Airway epithelial cell (primary cell): ENCODE measurements at places on chromosomes 7 and 10. TPM values are rescaled to one million over a fixed set of nuclear protein-coding genes. Genes with fewer than 3 reads are reported as not detected.

Gene MINDY4
- 0.56 and 2.2 TPM in 2 replicates for total RNA-seq

Gene NKX2-3
- not detected in 2 replicates for total RNA-seq

Gene GNGT1
- total RNA-seq = not detected in 2 replicates

Gene WEE2
- not detected in 2 replicates for total RNA-seq

Gene ANKRD61
- total RNA-seq = not detected in 2 replicates

Gene OR2A7
- total RNA-seq = 2.5 and 2.7 TPM in 2 replicates

Gene AKR1C4
- not detected in 2 replicates for total RNA-seq

Gene EPO
- total RNA-seq = not detected in 2 replicates

Gene CPXM2
- total RNA-seq = not detected in 2 replicates

Gene ZNF804B
- total RNA-seq = not detected in 2 replicates

Gene GDF10
- not detected in 2 replicates for total RNA-seq

Gene PTPRZ1
- 14.7 and 22.5 TPM in 2 replicates for total RNA-seq

Gene CEP41
- 11.5 and 14.5 TPM in 2 replicates for total RNA-seq

Gene ASL
- 40.2 and 49.4 TPM in 2 replicates for total RNA-seq

Gene RBM20
- total RNA-seq = 0.28 and 1.3 TPM in 2 replicates

Gene CALML5
- 36.7 and 51.7 TPM in 2 replicates for total RNA-seq

Gene GDF2
- not detected in 2 replicates for total RNA-seq

Gene SPDYE5
- not detected in 2 replicates for total RNA-seq

Gene ASAH2B
- 3.5 and 7.0 TPM in 2 replicates for total RNA-seq

Gene HNRNPA2B1
- total RNA-seq = 274 TPM in 2 replicates

Gene GIMAP8
- total RNA-seq = 0.07 TPM in 1 of 2 replicates, not detected in the other

Gene MBLAC1
- 2.1 and 2.6 TPM in 2 replicates for total RNA-seq

Gene PON3
- total RNA-seq = 0.14 TPM in 1 of 2 replicates, not detected in the other

Gene MSMB
- total RNA-seq = 0.84 and 2.0 TPM in 2 replicates

Gene CYP2C18
- total RNA-seq = 2.4 and 3.2 TPM in 2 replicates

Gene ANLN
- 90.5 and 116 TPM in 2 replicates for total RNA-seq

Gene GIMAP5
- total RNA-seq = not detected in 2 replicates

Gene NPY4R
- total RNA-seq = 0.07 TPM in 1 of 2 replicates, not detected in the other
